ENCODE measurements at places on chromosomes 7 and 10.
A peak's percentile ranks its signal among the peaks of the same experiment; 100 is the strongest.

DNA sequence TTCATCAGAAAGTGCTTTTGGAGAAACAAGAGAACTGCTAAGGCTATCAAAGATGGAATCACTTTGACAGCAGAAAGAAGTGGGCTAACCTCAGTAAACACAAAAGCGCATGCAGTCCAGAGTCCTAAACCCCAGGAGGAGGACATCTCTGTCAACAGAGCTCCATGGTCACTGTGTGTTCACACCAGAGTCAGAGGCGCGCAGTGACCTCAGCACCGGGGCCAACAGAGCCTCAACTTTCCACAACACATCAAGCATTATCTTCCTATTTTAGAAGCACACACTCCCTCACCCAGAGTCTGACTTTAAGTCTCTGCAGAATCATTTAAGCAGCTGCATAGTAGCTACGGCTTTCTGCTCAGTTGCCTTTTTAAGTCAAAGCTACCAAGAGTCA, 195.3 kb downstream of the DIP2C start:
- DNase-seq, result no peak

GRCh38 chr10:13319166-13319565, 19.3 kb upstream of the PHYH start:
- no peak for DNase-seq

DNA sequence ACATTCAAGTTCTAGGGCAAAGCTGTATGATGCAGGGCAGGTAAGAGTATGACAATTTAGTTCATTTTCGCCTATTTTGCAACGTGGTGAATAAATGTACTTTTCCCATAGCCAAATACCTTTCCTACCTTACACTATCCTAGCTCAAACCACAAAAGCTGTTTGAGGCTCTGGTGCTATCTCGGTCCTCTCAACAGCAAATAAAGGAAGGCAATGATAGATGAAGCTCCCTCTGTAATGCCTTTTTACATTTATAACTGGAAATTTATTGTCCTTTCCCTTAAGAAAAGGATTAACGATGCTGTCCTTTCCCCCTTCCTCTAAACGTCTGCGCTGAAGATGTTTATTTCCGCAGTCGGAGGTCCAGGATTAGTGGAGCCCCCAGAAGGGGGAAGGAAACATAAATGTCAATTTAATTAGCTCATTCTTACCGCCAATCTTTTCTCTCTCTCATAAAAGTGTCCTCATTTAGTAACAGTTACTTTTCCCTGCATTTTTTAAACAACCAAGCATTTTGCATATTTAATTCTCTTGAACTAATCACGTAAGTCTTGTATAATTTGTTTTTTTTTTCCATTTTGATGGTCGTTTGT, 114.6 kb downstream of the PIP4K2A start:
- no peak for DNase-seq

DNA sequence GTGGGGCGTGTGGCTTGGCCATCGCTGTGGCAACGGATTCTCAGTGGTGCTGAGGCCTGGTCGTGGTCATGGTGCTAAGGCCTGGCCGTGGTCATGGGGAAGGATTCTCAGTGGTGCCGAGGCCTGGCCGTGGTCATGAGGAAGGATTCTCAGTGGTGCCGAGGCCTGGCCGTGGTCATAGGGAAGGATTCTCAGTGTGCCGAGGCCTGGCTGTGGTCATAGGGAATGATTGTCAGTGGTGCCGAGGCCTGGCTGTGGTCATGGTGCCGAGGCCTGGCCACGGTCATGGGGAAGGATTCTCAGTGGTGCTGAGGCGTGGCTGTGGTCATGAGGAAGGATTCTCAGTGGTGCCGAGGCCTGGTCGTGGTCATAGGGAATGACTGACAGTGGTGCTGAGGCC, 327.9 kb downstream of the ADARB2 start:
- no peak for DNase-seq

- DNase-seq, result no peak
These were observed 3.3 kb downstream of the LBX1 start for GRCh38 chr10:101225846-101226421.

GRCh38 chr10:130353928-130354572, 217.9 kb downstream of the GLRX3 start:
- DNase-seq, result no peak

DNA sequence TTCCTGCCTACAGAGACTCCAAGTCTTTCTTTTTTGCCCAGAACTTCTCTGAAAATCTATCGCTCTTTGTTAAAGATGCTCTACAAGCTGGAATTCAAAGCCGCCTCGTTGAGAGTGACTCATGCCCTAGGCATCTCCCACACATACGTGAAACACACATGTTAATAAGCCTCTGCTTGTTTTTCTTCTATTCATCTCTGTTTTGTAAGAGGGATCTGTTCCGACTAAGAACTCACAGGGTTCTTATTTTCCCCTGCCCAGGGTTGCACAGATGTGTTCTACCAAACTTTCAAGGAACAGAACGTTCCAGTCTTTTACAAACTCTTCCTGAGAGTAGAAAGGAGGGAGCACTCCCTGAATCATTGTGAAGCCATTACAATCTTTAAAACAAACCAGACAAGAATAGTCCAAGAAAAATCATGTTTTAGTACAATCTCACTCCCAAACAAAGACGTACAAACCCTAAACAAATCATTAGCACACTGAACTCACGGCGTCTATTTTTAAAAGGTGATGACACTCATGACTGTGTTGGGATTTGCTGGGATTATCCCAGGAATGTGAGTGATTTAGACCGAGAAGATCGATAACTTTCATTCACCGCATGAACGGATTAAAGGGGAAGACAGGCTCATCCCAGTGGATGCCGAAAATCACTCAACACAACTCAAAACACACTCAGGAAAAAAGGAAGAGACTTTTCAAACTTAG, 55.3 kb upstream of the INPP5A start:
- no peak for DNase-seq

DNA sequence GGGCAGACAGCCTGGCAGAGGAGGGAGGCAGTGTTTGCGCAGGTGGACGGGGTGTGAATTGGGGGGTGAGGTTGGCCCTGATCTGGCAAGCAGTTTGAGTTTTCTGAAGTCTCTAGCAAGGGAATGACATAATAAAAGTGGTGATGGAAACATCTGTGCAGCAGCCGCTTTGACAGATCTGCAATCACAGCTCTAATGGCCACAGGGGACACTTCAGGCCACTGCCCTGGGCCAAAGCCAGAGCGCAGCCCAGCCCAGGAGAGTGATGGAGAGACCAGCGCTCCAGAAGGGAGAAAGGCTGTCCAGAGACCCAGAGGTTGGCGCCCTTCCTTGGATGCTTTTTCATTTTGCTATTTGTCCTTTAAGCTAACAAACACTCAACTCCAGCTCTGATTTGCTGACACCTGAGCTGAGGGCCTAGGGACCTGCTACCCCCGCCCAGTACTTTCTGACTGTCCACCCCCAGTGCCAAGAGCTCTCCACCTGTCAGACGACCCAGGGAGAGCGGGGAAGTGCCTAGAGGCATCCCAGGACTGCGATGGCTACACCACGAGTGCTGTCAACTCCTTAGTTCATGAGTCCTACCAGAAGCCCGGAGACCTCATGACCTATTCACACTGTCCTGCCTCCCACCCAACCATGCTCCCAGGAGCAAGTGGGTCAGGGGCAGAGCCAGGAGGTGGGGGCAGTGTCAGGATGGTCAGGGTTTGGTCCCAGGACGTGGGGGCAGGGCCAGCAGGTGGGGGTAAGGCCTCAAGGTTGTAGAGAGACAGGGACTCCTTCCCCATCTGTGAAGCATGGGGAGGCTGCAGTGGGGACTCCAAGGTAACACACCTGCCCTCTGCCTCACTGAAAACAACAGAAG, 112.6 kb downstream of the PRKAG2 start:
- no peak for DNase-seq

- DNase-seq, result no peak
These were observed 102.1 kb upstream of the TMEM168 start for GRCh38 chr7:112892263-112892662.

DNA sequence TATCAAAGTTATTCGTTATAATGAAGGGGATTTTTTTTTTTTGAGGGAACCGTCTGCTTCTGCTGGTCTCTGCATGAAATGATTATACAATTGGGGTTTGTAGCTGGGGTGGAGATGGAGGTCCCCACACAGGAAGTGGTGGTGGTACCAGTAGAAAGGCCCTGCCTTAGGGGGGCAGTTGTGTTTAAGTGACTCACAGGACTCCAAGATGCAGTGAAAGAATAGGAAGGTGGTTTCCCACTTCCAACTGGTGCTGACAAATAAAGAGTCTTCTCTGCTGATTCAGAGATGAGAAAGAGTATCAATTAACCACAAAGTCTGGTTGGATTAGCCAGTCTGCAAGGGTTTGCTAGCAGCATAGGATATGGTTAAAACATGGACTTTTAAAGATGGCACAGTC, 376.0 kb downstream of the SORCS3 start:
- DNase-seq, result peak; percentile 3

- DNase-seq, result no peak
These were observed 107.9 kb downstream of the PDGFA start for GRCh38 chr7:411677-412312.

DNA sequence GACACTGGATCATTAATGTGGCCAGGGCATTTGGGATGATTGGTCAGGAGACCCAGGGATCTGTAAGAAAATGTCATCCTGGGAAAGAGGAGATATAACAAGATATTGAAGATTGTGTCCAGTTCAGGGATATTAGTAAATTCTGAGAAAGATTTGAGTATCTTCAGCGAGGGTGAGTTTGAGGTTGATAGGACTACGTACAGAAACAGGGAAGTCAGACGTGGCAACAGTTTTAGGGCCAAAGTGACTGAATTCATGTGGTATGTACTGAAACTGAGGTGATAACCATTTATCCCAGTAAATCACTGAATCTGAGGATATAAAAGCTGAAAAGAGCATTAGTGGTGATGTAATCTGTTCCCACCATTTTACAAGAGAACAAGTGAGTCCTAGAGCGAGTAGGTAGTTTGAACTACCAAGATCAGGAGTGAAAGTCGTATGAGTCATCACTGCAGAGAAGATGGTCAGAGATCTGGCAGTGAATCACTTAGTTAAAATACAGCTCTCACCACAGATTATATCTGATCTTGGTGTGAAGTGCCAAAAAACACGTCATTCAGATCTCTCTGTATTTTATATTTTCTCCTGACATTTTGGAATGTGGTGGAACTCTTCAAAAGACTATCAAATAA, 220.5 kb downstream of the CDK14 start:
- DNase-seq, result no peak

GRCh38 chr7:97499204-97499603, 232.7 kb upstream of the TAC1 start:
- DNase-seq, result no peak

- no peak for DNase-seq
These were observed 20.0 kb upstream of the TNS3 start for GRCh38 chr7:47601881-47602249.

DNA sequence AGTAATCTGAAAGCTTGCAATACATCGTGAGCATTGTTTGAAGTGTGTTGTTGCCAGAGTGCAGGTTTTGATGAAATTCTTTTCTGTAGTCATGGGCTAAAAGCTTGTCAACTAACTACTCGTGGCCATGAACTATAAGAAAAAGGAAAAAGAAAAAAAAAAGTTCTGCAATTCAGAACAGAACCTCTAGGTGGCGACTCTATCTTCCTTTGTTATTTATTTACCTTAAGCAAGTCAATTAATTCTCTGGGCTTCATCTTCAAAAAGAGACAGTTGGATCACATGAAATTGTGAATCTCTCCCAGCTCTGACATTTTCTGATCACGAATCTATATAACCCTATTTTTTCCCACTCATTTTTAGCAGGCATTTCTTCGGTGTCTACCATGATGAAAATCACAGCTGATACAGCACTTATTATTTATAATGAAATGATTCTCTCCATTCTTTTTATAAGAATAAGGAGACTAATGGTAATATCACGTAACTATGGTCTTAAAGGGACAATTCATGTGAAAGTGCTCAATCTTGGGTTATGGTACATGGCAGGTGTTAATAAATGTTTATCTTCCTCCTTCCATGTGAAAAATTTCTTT, 18.8 kb downstream of the TMEM196 start:
- no peak for DNase-seq

DNA sequence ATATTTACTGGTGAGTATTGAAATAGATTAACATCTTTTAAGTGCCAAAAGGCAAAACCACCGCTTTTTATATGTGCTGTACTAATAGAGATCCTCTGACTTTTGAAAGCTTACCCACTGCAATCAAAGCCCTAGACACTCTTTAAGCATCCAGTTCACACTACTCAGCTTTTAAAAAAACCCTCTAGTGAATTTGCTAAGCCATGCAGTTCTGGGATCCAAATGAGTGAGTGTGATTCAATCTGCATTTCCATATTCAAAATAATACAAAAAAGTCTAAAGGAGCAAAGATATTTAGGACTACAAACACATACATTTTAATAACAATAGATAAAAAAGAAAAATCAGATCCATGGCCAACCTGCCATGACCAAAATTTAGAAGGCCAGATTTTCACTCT, 288.2 kb downstream of the MAGI2 start:
- no peak for DNase-seq

- DNase-seq, result no peak
These were observed 2.9 kb upstream of the MTPN start for GRCh38 chr7:135980012-135980551.

- no peak for DNase-seq
These were observed 571.6 kb upstream of the MGMT start for GRCh38 chr10:128895473-128895872.

DNA sequence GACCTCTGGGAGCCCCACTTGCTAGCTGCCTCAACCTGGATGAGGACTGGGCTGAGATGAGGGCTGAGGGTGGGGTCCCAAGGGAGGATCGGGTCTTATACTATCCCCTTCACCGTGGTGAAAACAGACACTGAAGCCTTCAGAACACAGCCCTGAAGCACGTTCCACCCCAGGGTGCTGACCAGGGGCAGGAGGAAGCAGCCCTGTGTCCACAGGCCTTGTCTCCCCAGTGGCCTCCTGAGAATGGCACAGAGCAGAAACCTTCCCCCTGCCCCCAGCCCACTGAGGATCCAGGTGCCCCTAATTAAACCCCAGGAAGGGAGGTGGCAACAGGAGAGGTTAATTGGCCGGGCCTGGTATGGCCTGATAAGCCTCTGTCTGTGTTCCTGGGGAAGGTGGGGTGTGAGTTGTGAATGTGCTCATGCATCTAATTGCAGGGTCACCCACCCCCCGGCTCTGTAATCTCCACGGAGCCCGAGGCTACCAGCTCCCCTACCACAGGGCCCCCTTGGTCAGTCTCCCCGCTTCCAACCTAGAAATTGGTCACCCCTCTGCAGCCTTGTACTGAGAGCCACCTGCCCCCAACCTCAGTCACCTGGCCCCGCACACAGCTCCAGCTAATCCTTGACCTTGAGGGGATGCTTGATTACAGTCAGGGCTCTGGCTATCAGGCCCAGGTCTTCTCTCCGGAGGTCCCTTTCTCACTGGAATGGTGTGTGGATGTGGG, 159.0 kb upstream of the UNC5B start:
- DNase-seq, result no peak

DNA sequence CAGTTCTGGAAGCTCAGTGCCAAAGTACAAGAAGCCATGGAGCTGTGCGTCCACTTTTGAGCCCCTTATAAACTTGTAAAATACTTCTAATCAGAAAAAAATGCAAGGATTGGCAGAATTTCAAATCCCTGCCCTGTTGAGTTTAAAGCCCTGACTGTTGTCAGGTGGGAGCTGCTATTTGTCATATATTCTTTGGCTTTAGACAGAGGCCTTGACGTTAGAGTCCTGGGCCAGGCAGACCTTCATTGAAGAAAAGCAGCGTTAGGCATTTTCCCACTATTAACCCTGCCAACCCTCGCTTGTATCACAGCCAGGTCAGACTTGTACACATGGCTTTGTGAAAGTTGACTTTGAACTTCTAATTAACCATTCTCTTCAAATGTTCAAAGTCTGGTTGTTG, 155.4 kb downstream of the TWIST1 start:
- no peak for DNase-seq
